Keratinocyte (primary cell): ENCODE measurements at places on chromosomes 3 and 15.
A peak's percentile ranks its signal among the peaks of the same experiment; 100 is the strongest.

DNA sequence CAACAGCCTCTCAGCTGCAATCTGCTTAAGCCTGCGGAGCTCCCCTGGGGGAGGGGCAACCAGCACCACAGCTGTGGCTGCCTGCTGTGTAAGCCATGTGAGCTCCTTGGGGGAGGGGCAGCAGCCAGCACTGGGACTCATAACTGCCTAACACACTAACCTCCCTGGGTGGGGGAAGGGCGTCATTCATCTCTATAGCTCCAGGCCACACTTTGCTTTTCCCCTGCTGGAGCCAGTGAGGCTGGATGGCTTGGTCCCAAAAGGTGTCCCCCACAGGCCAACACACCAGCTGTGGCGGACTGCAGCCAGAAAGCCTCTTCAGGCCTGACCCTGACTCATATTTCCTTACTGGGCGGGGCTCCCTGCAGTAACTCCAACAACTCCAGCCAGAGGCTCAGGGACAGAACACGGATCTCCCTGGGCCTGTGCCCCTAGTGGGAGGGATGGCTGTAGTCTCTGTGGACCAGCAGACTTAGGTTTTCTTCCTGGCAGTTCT lies 129.8 kb downstream of the PPM1L start:
- no peaks in the 10 kb centered on the region for H3K36me3 ChIP-seq
- no peak overlapping the region for H3K4me3 ChIP-seq
- H3K27ac ChIP-seq, result no peak overlapping the region
- no peaks in the 10 kb centered on the region for H3K27me3 ChIP-seq
- H3K4me1 ChIP-seq, result no peaks in the 10 kb centered on the region

- H3K4me1 ChIP-seq, result peaks cover 7% of the 10 kb centered on the region
- H3K4me3 ChIP-seq, result no peak overlapping the region
- H3K27ac ChIP-seq, result no peak overlapping the region
Observed at GRCh38 chr3:172332256-172333041, 115.8 kb downstream of the GHSR start.

GRCh38 chr15:62903437-62903836 lies 139.1 kb upstream of the TPM1 start:
- no peak overlapping the region for H3K4me3 ChIP-seq
- H3K27ac ChIP-seq, result no peak overlapping the region
- H3K4me1 ChIP-seq, result peaks cover 18% of the 10 kb centered on the region
- no peak for DNase-seq
- no peaks in the 10 kb centered on the region for H3K36me3 ChIP-seq

- peaks cover 3% of the 10 kb centered on the region for H3K36me3 ChIP-seq
- DNase-seq, result no peak
- no peaks in the 10 kb centered on the region for H3K27me3 ChIP-seq
- peaks cover 14% of the 10 kb centered on the region for H3K4me1 ChIP-seq
- H3K27ac ChIP-seq, result no peak overlapping the region
- no peak overlapping the region for H3K4me3 ChIP-seq
Observed at GRCh38 chr3:170360466-170360865, 3.0 kb downstream of the SKIL start.

DNA sequence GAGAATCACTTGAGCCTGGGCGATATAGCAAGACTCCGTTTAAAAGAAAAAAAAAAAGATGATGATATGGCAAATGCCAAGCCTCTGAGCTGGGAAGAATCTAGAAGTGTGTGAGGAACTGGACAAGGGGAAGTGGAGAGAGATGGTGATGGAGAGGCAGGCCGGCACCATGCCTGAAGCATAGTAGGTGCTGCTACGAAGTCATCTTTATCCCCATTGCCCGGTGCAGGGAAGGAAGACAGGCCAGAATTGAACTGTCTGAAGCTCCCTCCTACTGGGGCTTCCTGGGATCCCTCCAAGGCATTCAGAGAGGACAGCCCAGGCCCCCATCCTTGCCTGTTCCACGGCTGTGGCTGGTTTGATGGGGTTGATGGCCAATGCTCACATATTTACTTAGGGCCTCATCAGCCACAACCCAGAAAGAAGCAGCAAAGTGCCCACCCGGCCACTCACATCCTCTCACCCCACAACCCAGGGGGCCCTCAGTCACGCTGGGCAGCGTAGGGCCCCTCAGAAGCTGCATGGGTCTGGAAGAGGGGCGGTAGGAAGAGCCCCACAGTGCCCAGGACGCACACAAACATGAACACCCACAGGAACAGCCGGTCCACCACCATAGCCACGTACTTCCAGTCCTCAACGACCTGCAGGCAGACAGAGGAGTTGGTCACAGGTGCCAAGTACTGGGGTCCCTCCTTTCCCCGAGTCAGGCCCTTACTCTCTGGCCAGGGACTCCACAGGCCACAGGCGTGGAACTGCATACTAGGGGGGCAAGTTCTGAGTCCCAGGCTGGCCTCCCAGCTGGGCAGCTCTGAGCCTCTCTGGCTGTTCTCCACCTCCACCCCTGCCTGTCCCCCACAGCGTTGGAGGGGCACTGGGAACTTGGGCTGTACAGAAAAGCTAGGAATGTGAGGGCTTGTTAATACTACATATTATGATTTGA lies 4.1 kb upstream of the CHRNA3 start:
- no peak overlapping the region for H3K27ac ChIP-seq
- peaks cover 31% of the 10 kb centered on the region for H3K27me3 ChIP-seq
- H3K36me3 ChIP-seq, result no peaks in the 10 kb centered on the region
- H3K4me1 ChIP-seq, result peaks cover 19% of the 10 kb centered on the region
- H3K4me3 ChIP-seq, result no peak overlapping the region

- no peaks in the 10 kb centered on the region for H3K4me1 ChIP-seq
- no peaks in the 10 kb centered on the region for H3K36me3 ChIP-seq
- no peak overlapping the region for H3K27ac ChIP-seq
- peaks cover 63% of the 10 kb centered on the region for H3K27me3 ChIP-seq
Observed at GRCh38 chr15:34793901-34794300, 1.4 kb downstream of the ACTC1 start.

DNA sequence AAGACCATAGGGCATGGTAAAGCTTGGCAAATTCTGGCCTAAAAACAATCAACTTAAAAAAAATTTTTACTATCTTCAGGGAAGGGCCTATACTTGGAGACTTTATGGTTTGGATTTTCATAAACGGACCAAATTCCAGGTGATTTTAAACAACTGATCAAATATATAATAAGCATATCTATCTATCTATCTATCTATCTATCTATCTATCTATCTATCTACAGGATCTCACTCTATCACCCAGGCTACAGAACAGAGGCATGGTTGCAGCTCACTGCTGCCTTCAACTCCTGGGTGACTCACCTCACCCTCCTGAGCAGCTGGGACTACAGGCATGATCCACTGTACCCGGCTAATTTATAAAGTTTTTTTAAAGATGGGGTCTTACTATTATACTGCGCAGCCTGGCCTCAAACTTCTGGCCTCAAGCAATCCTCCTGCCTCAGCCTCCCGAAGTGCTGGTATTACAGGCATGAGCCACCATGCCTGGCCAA lies 6.7 kb downstream of the SPPL2A start:
- no peak overlapping the region for H3K27ac ChIP-seq
- no peaks in the 10 kb centered on the region for H3K27me3 ChIP-seq
- peaks cover 10% of the 10 kb centered on the region for H3K4me1 ChIP-seq

DNA sequence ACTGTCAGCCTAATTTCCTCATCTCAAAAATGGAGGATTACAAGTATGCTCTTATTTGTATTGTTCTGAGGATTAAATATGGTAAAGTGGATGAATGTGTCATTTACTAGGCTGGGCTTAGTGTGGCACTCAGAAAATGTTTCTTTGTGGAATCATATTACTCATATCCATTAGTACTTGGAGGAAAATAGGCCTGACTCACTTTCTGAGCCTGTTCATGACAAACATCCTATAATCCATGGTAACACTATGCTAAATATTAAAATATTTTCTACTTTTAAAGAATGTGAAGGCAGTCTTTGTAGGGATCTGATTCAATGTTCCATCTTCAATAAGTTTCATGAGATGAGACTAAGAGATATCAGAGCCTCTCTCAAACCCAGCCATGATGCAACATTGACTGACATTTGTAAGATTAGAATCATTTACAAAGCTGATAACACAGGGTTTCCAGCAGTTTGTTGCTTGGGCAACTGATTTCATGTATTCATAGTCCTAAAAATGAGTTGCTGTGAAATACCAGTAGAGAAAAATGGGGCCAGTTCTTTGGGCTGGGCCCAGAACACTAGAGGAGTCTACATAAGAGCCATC lies 1048.5 kb downstream of the NTRK3 start:
- H3K27ac ChIP-seq, result peak overlapping the region; percentile 56
- H3K4me3 ChIP-seq, result no peak overlapping the region
- H3K27me3 ChIP-seq, result no peaks in the 10 kb centered on the region

DNA sequence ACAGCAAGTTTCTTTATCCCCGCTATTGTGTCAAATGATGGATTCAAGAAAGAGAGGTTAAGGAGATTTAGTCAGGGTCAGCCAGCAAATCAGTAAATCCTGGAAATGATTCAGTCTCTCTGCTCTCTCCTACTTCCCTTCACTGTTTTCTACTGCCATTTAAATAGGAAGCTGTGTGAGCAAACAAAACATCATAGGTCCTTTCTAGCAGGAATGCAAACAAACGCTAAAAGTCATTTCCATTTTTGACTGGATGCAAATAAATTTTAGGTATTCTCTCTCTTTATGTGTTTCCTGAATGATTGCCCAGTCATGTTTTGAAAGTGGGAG lies 299.4 kb upstream of the RORA start:
- H3K36me3 ChIP-seq, result no peaks in the 10 kb centered on the region
- H3K27me3 ChIP-seq, result peaks cover 5% of the 10 kb centered on the region
- no peak overlapping the region for H3K27ac ChIP-seq
- no peaks in the 10 kb centered on the region for H3K4me1 ChIP-seq

- DNase-seq, result no peak
- no peaks in the 10 kb centered on the region for H3K27me3 ChIP-seq
- no peaks in the 10 kb centered on the region for H3K36me3 ChIP-seq
- H3K27ac ChIP-seq, result no peak overlapping the region
- no peaks in the 10 kb centered on the region for H3K4me1 ChIP-seq
Observed at GRCh38 chr3:101836652-101837598, 12.4 kb upstream of the NFKBIZ start.

DNA sequence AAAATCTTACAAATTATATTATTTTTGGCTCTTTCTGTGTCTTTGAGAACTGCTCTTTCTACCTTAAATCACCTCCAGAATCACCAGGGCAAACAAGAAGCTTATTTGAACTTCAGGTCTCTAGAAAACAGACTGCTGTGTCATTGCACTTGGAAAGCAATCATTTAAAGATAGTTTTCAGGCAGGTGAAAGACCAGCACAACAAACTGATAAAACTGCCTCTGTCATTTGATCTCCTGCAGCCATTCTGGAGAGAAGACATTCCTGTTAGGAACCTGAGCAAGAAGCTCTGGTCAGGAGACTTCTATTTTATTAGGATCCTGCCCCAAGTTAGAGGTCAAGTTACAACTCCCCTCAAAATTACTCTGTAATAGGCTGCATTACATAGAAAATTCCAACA lies 50.7 kb upstream of the AP4E1 start:
- no peak overlapping the region for H3K27ac ChIP-seq
- H3K4me1 ChIP-seq, result peaks cover 8% of the 10 kb centered on the region
- H3K4me3 ChIP-seq, result no peak overlapping the region
- H3K27me3 ChIP-seq, result no peaks in the 10 kb centered on the region
- no peak for DNase-seq
- no peaks in the 10 kb centered on the region for H3K36me3 ChIP-seq

- DNase-seq, result no peak
- no peak overlapping the region for H3K27ac ChIP-seq
- no peak overlapping the region for H3K4me3 ChIP-seq
- H3K27me3 ChIP-seq, result peaks cover 23% of the 10 kb centered on the region
- H3K36me3 ChIP-seq, result no peaks in the 10 kb centered on the region
Observed at GRCh38 chr3:124206225-124207055, 214.5 kb upstream of the ROPN1 start.

DNA sequence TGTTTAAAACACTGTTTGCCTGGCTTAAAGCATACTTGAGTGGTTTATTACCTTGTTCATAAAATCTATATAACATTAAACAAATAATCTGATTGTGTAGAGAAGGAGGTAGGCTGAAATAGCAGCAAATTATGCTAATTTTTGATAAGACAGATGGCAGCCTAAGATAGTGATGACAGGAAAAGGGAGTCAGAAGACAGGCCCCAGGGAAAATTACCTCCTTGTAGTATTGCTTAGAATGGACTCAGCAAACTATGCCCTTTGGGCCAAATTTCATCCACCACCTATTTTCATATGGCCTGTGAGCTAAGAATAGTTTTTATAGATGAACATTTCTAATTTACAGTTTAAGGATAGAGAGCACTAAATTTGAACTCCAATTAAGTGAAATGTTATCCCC lies 37.8 kb downstream of the CHD2 start:
- no peak for DNase-seq
- H3K27me3 ChIP-seq, result no peaks in the 10 kb centered on the region
- H3K4me3 ChIP-seq, result no peak overlapping the region
- no peak overlapping the region for H3K27ac ChIP-seq
- H3K36me3 ChIP-seq, result peaks cover 38% of the 10 kb centered on the region

GRCh38 chr3:114582929-114583328 lies 289.1 kb downstream of the TIGIT start:
- H3K27me3 ChIP-seq, result no peaks in the 10 kb centered on the region
- no peak overlapping the region for H3K4me3 ChIP-seq
- H3K27ac ChIP-seq, result no peak overlapping the region
- H3K36me3 ChIP-seq, result no peaks in the 10 kb centered on the region
- no peak for DNase-seq

DNA sequence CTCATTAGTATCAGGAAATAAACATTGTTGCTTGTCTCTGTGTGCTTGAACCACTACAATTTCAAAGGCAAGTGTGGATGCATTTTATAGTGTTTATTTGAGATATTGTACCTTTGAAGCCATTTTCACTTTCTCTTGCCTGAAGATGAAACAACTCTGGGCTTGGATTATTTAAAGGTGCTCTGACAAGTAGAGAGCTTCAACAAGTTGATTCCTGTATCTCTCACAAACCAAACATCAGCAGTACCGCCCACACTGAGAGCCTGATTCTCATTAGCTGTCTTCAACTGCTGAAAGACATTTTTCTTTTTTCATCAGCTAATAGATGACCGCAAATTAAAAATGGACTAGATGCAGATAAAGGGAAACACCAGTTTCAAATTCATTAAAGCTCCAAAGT lies 806 bp upstream of the CERS3 start:
- peak overlapping the region; percentile 87 for H3K27ac ChIP-seq
- H3K27me3 ChIP-seq, result no peaks in the 10 kb centered on the region
- H3K36me3 ChIP-seq, result no peaks in the 10 kb centered on the region
- H3K4me1 ChIP-seq, result peaks cover 23% of the 10 kb centered on the region

- H3K4me3 ChIP-seq, result no peak overlapping the region
- H3K27ac ChIP-seq, result no peak overlapping the region
- peaks cover 50% of the 10 kb centered on the region for H3K36me3 ChIP-seq
- no peak for DNase-seq
Observed at GRCh38 chr3:127019449-127019848, 36.5 kb downstream of the PLXNA1 start.
